ENCODE measurements at places on chromosomes 3 and 15.

DNA sequence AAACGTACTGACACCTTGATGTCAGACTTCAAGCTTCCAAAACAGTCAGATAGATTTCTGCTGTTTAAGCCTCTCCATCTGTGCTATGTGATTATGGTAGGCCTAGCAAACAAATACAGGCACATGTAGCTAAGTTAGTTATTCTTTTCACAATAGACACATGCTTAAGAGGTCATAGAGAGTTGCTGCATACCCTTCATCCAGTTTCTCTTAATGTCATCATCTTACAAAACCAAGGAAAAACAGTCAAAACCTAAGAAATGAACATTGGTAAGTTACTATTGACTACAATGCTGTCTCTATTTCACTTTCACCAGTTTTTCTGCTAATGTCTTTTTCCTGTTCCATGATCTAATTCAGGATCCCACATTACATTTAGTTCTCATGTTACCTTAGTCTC, 946.8 kb downstream of the TUSC7 start:
- DNase-seq: peak; percentile 14

GRCh38 chr15:70044168-70044567, 53.5 kb downstream of the TLE3 start:
- no peak for DNase-seq

DNA sequence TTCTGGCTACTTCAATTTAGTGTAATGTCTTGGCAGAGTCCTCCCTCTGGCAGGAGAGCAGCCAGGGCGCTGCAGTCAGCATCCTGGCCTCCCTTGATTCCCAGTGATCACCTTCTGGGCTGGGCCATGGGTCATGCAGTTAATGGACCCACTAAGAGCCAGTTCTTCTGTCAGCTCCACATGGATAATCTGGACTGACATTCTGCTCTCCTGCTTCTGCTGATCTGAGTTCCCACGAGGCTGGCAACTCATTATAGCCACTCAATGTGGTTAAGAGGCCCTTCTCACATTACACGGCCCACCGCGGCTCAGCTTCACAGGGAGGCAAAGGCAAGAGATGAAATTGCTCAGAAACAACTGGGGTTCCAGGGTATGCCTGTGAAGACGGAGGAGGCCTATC, 94.0 kb downstream of the WDR76 start:
- DNase-seq: peak; percentile 68

DNA sequence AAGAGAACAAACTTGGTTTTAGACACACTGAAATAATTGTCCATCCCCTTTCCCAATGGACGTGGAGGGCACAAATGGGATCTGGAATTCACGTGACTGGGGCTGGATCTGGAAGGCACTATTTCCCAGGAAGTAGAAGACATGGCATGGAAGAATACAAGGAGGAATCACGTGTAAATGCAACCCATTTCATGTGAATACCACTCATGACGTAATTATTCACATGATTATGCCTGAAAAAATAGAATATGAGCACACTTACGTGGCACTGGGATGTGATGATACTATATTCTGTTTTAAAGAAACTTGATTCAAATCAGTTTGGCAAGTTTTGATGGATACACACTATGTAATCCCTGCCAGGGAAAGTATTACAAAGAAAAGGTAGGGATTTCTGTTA, 477.3 kb downstream of the GABRG3 start:
- no peak for DNase-seq

- DNase-seq: no peak
Observed at GRCh38 chr3:179463319-179463718, 12.0 kb upstream of the GNB4 start.

- DNase-seq: no peak
Observed at GRCh38 chr15:54289590-54290136, 311.4 kb downstream of the UNC13C start.

DNA sequence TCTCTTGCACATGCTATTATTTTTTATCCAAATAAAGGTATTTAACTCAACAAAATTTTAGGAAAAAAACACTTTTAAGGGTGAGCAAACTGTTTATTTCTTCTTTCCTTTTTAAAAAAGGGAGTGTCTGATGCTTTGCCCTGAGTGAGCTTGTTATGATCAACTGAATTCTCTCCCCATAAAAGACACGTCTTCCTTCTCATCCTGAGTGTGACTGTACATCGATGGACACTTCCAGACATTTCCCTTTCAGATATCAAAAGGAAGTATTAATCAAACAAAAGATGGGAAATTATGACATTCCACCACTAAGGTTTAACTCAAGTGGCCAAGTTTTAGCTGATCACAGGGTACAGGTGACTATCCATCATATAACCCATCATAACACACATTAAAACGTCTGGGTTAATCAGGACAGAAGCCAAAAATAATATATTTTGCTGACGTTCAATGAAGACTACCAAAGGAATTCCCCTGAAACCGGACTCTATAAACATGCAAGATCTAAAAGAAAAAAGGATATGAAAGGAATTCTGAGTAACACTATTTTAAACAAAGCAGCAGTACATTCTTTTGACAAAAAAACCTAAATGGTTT, 354.8 kb downstream of the MECOM start:
- no peak for DNase-seq

GRCh38 chr15:93617443-93617842, 528.4 kb upstream of the RGMA start:
- DNase-seq: no peak

- no peak for DNase-seq
Observed at GRCh38 chr3:141312354-141313092, 55.8 kb upstream of the ZBTB38 start.

DNA sequence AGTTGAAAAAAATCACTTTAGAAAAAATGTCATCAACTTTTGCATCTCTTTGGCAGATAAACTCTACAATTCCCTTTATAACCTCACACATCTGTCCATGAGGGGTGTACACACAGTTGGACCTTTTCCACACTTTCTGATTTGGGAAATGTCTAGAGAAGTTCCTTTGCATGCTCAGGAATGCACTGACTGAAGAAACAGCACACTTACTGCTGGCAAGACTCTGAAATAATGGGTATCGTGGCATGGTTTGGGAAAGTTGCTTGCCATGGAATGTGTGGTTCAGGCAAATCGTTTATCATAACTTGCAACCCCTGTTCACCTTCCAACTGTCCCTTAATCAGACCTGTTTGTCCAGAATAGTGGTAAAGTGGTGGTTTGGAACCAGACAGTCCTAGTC, 135.3 kb upstream of the TGFBR2 start:
- peak; percentile 68 for DNase-seq

- no peak for DNase-seq
Observed at GRCh38 chr15:66364944-66365528, 8.6 kb upstream of the TIPIN start.

- DNase-seq: peak; percentile 2
Observed at GRCh38 chr3:44761101-44761423, 357 bp downstream of the KIAA1143 start.

DNA sequence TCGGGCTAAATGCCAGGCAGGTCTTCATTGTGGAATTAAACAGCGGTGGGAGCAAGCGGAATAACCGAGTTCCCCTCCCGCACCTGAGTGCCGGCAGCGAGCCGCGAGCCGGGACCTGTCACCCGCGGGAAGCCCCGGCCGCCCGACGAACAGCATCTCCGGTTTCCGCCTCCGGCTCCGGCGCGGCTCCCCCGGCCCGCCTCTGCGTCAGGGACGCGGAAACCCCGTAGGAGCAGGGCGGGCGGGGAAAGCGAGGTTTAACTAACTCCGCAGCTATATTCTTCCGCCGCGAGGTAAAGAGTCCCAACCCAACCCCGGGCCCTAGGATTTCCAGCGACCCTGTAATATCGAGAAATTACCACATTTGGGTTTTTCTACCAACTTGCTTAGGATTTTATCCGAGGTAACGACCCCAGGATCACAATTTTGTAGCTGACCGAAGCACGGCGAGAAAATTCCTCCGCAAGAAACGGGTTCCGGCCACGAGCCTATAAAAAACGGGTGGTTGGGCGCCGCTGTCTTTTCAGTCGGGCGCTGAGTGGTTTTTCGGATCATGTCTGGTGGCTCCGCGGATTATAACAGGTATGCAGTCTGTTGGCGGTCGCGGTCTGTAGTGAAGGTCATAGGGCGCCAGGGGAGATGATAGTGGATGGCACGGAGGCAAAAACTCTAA, at the start of gene EIF4A2:
TSS of gene EIF4A2 (plus strand) at position 520 of the 673 bp plus-strand sequence. CDS start at position 554, 34 bp downstream.
- DNase-seq: peak; percentile 92

- DNase-seq: peak; percentile 27
Observed at GRCh38 chr15:66294932-66295235, 1.5 kb downstream of the DIS3L start.

DNA sequence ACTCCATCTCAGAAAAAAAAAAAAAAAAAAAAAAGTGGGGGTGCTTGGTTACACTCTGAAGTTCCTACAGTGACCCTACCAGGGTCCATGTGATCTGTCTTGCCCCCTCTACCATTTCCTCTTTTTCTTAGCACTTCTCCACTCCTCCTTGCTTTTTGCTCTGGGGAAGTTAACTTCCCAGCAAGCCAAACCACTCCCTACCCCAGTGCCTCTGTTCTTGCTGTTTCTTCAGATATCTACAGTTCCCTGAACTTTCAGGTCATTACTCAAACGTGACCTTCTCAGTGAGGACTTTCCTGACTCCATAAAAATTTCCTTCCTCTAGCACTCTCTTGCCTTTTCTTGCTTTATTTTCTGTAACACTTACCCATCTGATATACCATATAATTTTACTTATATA, 61.1 kb upstream of the GCNT3 start:
- no peak for DNase-seq

DNA sequence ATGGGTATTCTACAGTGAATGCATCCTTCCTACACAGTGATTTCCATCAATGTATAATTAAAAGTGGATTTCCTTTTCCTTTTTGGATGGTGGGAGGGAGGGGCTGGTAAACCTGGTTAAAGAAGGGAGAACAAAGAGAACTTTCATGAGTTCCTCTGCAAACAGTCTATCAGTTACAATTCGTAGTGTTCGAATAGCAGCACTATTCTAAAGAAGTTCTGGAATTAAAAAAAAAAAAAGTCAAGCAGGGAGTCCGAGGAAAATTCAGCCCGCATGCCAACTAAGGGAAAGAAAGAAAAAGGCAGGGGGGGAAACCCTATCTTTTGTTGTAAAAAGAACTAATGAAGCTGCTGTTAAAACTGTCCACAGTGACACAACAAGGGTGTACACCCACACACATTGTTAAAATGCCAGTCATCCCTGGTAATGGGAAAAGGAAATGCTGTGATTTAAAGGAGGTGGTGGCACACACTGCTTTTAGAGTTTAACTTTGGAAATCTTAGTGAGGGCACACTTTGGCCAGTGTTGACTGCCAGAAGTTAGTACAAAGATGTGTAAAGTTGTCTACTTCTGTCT, 521.2 kb downstream of the ZIC1 start:
- peak; percentile 57 for DNase-seq

- no peak for DNase-seq
Observed at GRCh38 chr15:100332231-100332630, 9.5 kb downstream of the ADAMTS17 start.

DNA sequence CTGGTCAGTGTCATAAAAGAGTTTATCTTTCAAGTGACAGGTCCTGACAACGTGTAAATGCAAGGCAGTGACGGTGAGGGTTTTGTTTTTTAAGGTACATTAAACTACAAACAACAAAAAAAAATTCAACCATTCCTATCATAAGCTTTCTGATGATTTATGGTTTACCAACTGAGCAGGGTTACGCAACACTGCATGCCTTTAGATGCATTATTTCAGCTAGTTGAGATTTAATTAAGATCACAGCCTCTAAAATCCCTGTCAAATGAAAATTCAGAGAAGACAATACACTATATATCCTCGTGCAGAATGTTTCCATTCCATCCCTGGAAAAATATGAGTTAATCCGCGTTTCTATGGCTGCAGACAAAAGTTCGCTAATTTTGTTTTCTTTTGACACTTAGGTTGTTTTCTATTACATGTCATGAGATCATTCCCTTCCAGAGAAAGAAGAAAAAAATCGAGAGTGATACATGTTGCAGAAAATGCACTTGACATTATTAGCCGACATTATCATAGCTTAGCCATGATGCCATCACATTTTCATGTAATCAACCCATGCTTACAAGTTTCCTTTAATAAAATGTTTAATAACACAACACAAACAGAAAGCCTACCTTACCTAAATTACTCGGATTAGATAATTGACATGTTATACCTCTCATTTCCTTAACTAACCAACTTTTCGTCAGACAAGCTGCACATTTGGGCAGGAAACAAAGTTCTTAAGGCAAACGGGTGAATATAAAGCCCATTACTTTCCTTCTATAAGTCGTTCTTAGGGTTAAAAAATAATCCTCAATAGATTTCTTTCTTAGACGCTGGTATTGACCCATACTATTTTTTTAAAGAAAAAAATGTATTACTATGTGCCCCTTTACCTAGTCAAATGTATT, 521.2 kb downstream of the FOXP1 start:
- DNase-seq: peak; percentile 49

GRCh38 chr15:69530991-69531664, 78.5 kb downstream of the RPLP1 start:
- peak; percentile 10 for DNase-seq

DNA sequence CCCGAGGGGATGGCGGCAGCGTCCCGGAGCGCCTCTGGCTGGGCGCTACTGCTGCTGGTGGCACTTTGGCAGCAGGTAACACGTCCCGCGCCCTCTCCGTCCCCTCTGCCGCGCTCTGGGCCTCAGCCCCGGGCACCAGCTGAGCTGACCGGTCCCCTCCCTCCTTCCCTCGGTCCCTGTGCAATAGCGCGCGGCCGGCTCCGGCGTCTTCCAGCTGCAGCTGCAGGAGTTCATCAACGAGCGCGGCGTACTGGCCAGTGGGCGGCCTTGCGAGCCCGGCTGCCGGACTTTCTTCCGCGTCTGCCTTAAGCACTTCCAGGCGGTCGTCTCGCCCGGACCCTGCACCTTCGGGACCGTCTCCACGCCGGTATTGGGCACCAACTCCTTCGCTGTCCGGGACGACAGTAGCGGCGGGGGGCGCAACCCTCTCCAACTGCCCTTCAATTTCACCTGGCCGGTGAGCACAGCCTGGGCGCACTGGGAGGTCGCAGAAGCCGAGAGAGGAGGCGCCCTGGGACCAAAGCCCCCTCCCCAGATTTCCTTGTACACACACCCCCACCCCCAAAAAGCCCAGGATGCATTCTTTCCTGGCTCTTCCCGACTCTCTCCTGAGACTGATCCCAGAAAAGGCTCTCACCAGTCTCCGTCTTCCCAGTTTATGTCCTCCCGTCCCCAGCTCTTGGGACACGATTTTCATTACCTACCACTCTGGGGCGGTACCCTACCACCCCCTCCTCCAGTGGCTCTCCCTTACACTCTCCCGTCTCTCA, 705 bp downstream of the DLL4 start:
- DNase-seq: no peak

DNA sequence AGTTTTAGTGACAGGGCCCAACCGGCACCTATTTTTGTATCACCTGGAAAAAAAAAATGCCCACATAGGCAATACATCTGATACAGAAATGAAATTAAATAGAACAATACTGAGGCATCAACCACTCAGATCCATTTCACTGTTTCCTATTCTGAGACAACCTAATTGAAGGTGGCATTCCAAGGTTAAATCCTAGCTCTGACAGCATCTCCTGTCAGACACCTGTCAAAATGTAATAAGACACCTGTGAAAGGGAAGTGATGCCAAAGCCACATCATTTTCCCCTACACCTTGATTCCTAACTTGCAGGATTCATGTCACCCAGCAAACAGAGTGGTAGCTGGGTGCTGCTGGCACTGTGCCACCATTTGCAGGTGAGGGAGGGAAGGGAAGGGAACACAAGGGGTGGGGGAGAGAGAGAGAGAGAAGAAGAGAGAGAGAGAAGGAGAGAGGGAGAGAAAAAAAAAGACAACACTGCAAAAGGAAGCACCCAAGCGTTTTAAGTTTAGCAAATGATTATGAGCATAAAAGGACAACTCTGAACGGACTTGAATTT, 1044.6 kb upstream of the CFAP20DC start:
- DNase-seq: no peak
